ENCODE measurements at places on chromosomes 6 and 20. TPM values are rescaled to one million over a fixed set of nuclear protein-coding genes. Genes with fewer than 3 reads are reported as not detected.

DNA sequence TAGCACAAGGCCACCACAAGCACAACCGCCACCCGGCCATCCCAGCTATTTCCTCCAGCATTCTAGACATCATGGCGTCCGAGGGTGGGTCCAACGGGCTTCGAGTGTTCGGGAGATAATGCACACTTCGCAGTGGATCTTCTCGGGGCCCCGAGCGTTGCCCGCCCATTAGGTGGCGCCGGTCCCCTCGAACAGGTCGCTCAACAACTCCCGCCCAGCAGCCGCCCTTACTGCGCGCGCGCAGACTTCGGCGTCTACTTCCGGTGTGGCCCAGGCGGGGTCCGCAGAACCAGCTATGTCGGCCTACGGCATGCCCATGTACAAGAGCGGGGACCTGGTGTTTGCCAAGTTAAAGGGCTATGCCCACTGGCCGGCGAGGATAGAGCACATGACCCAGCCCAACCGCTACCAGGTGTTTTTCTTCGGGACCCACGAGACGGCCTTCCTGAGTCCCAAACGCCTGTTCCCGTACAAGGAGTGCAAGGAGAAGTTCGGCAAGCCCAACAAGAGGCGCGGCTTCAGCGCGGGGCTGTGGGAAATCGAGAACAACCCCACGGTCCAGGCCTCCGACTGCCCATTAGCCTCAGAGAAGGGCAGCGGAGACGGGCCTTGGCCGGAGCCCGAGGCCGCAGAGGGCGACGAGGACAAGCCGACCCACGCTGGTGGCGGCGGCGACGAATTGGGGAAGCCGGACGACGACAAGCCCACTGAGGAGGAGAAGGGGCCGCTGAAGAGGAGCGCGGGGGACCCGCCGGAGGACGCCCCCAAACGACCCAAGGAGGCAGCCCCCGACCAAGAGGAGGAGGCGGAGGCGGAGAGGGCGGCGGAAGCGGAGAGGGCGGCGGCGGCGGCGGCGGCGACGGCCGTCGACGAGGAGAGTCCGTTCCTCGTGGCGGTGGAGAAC, at the start of gene HDGFL1:
Gene HDGFL1, plus strand, starts transcription at position 286 of the 904 bp plus-strand sequence. Its CDS starts 10 bp downstream, at position 296.
- no peaks in the 10 kb centered on the region for H3K36me3 ChIP-seq
- DNase-seq, result peak; percentile 86
- H3K27me3 ChIP-seq, result no peaks in the 10 kb centered on the region
- H3K27ac ChIP-seq, result no peak within 1 kb of the TSS
- H3K4me3 ChIP-seq, result no peak within 1 kb of the TSS

Gene MATN4
- total RNA-seq, result 0.10 TPM

- no peaks in the 10 kb centered on the region for H3K27me3 ChIP-seq
- H3K4me3 ChIP-seq, result no peak overlapping the region
- H3K4me1 ChIP-seq, result peaks cover 5% of the 10 kb centered on the region
- no peak overlapping the region for H3K27ac ChIP-seq
Observed at GRCh38 chr6:6393069-6393529, 72.6 kb upstream of the F13A1 start.

- H3K27ac ChIP-seq, result no peak overlapping the region
- H3K36me3 ChIP-seq, result no peaks in the 10 kb centered on the region
- DNase-seq, result no peak
- no peaks in the 10 kb centered on the region for H3K4me1 ChIP-seq
Observed at GRCh38 chr20:61900945-61901293, 164.8 kb downstream of the TAF4 start.

DNA sequence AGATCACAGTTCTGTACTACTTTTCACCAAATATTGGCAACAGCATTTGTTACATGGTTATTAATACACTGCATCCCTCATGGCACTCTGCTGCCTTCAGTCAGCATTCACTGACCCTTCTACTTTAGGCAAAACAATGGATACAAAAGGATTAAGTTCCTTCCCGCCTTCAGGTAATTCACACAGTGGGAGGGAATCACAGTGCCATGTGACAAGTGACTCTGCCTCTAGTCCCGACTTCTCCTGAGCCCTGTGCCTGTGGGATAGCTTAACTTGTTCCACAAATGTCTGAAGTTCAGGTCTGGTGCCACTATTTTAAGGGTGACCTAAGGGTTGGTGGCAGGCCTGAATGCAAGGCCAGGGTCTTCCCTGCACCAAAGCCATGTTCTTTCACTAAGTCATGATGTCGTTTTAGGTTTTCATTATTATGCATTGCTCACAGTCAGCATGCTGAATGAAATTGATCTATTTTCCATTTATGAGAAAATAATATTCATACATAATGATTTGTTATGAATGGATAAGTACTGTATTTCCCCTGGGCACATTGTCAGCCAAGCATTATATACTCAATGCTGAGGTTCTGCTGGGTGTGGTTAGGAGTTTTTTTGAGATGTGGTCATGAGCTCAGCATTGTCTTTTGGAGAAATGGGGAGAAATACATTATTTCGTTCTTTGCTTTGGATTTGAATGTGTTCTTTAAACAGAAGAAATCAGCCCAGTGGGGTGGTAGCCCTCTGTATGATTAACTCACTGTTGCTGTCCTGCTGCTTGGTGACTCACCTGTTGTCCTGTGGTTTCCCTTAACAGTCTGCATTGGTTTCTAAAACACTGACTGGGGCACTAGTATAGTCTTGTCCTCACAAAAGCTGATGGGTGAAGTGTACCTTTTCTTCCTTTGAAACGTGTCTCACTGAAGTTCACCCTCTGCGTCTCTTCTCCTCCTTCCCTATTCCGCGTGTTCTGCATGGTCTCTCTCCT, 66.4 kb downstream of the AFDN start:
- H3K36me3 ChIP-seq, result peaks cover 4% of the 10 kb centered on the region
- no peak overlapping the region for H3K4me3 ChIP-seq
- no peak overlapping the region for H3K27ac ChIP-seq
- no peaks in the 10 kb centered on the region for H3K27me3 ChIP-seq

All from chondrocyte (in vitro differentiated cells).